Central memory CD4-positive, alpha-beta T cell (primary cell): ENCODE measurements at places on chromosomes 2 and 18.

DNA sequence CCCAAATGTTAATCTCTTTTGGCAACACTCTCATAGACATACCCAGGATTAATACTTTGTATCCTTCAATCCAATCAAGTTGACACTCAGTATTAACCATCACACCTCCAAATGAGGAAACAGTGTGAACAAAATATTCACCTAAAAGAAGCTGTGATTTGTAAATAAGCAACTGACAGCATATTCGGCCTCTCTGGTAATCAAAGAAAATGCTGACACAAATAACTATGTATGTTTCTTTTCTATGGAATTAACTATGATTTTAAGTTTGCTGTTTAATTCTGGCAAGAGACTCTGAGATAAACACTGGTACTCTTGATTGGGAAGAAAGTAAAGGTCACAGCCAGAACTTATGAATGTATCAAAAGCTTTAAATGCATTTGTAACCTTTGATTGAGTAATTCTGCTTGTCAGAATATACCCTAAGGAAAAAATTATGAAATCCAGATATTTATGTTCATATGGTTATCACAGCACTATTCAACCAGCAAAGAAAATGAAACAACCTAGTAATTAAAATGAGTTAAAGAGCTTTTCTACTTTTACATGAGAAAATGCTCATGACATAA, 3.6 kb upstream of the GYPC start:
- DNase-seq = no peak

GRCh38 chr2:3712424-3712823, 9.0 kb downstream of the DCDC2C start:
- no peak for DNase-seq

- no peak for DNase-seq
Measured at GRCh38 chr2:68662466-68662865, 19.1 kb downstream of the PROKR1 start.

DNA sequence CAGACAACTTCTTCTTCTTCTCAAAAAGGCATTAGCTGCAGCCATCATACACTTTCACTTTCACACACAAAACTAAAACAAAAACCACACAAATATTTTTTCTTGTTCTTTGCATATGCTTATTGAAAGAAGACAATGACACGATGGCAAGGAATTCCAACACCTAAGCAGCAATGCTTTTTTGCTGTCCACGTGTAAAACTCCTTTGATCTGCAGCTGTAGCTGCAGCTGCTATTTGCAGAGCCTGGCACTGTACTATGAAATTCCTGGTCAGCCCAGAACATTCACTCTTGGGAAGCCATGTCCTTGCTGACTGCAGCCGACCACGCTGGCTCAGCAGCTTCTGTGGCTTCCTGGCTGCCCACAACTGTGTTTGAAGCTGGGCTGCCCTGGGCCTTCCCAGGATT, 316.2 kb downstream of the CDH2 start:
- no peak for DNase-seq

- DNase-seq = no peak
Measured at GRCh38 chr2:55880416-55881143, 43.0 kb downstream of the EFEMP1 start.

DNA sequence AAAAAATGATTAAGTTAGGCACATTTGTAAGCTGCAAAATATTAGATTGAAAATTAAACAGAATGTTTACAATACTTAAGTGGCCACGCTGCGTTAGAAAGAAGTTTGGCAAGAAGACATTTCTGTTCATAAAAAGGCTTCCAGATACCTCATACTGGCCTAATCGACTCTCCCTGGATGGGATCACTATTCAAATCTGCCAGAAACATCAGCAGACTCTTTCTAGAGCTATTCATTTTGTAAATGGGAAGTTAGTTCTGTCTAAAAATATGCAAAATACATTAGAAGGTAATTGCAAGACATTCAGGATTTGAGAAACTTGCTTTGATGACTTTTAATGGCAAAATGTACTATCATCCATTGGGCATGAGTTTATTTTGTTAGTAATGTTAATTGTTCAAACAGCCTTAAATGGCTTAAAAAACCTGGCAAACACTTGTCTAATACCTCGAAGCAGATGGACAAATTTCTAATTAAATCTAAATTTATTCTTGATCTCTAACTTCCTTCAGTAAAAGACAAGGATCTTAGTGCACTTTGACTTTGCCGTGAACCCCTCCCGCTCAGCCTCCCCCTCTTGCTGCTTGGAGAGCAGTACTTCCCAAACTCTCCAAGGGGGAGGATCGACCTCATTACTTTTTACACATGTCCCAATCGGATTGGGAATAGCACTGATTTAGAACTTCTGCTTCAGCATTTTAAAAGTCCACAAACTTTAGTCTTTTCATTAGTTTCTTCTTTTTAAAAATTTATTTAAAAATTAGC, 103.5 kb downstream of the SMIM21 start:
- DNase-seq = no peak

GRCh38 chr18:33812186-33812585, 234.2 kb downstream of the ASXL3 start:
- DNase-seq = no peak

DNA sequence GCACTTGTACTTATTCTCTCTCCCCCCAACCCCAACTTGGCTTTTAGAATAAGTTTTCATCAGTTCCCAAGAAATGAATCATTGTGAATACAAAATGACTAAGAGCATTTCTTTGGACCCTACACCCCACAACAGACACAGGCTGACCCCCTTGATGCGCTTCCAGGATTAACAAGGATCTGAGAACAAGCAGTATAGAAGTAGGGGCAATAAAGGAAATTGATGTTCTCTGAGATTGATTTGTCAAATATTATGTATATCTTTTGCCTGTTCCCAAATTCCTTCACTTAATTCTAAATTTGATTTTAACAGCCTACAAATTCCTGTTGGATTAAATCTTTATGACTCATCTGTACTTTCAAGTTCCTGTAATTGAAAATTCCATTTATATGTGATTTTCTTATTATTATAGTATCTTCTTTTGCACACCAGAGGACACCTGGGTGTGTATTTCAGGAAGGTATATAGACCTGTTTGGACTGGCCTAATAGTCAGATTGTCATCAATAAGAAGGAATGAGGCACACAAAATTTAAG, 10.2 kb upstream of the PTPN4 start:
- no peak for DNase-seq

GRCh38 chr18:63379639-63379962, 12.6 kb upstream of the KDSR start:
- no peak for DNase-seq

- no peak for DNase-seq
Measured at GRCh38 chr2:176317623-176318065, 48.4 kb downstream of the MTX2 start.

DNA sequence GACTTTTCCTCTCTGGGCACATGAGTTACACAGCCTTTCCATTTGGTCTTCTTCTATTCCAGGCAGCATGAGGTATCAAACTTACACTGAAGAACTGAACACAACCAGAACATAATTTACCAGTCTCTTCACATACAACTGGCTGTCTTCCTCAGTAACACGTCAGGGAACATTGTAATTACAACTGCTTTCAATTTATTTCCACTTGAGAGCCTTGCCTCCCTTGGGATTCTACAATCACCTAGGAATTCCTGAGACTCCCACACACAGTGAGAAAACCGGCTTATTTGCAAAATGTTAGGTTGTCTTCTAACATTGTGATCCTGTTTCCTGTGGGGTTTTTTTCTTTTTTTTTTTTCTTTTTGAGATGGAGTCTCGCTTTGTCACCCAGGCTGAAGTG, 149.9 kb downstream of the TMX3 start:
- no peak for DNase-seq

DNA sequence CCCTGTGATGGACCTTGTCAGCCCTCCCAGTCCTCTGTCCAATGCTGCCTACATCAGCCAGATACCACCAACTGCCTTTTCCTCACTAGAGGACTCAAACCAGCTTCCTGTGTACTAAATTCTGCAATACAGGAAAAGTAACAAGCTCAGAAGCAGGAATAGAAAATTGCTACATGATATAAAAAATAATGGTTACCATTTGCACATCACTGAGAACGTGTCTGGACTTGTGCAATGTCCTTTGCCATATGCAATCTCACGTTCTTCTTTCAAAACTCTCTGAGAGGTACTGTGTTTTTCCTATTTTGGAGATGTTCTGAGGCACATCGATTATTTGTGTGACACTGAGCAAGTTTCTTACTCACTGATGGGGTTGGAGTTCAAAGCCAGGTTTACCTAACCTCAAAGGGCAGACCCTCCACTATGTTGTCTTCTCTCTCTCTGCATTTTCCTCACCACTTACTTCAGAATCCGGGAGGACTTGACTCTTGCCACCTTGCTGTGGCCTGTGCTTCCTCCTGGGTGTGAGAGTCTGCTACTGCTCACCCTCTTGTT, 12.1 kb downstream of the UPP2 start:
- no peak for DNase-seq

GRCh38 chr2:239202836-239203235, 198.0 kb downstream of the HDAC4 start:
- DNase-seq = no peak

GRCh38 chr2:216658757-216659156, 25.5 kb downstream of the IGFBP2 start:
- no peak for DNase-seq
